T-helper 17 cell (primary cell): ENCODE measurements at places on chromosomes 4 and X.

DNA sequence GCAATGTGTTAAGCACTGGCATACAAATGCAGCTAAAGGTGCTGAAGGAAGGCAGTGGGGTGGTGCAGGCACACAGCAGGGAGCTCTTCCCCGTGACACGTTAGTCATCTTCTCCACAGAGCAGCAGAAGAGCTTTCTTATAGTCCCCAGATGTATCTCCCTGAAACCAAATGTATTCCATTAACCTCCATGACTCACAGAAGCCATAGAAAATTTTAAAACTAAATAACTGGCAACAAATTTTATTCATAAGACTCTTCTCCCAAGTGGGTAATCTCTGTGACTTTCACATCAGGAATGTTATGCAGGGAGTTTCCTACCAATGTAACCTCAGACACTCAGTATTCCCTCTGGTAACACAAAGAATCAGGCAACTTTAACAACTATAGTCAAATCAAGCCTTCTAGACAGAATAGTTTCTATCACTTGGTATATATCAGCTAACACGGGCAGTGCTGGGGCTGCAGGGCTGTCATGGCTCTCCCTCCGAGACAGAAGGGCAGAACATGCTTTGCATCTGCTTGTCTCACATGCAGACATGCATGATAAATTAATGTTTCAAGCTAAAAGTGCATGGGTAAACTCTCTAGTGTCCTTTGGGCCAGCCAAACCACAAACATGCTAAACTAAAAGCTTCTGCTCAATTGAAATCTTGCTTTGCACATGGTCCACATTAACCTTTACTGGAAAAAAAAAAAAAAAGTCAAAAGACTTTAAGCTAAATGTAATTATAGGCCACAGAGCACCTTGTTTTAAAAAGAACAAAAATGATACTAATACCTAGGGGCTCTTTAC lies 28.2 kb downstream of the ANXA5 start:
- DNase-seq: no peak

DNA sequence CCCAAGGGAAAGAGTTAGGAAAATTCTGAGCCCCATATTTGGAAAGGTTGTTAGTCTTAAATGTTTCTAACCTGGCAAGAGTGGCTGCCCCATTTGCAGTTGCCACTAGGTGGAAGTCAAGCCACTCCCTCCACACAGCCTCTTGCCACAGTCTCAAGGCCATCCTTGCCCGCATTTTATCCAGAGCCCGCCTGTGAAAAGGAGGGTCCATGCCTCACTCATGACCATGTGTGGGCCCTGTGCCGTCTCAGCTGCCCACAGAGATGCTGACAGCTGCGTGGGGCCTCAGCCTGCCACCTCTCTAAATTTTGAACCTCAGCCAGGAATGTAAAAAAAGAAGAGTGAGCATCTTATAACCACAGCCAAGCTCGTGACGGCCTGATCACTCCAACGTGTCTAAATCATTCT lies 201.5 kb upstream of the FAM241A start:
- no peak for DNase-seq

GRCh38 chrX:74423289-74423998 lies 2.2 kb downstream of the SLC16A2 start:
- DNase-seq: no peak

- no peak for DNase-seq
Observed at GRCh38 chr4:90425893-90426292, 298.7 kb downstream of the CCSER1 start.

GRCh38 chrX:42976746-42977366 lies 198.9 kb upstream of the PPP1R2C start:
- no peak for DNase-seq

DNA sequence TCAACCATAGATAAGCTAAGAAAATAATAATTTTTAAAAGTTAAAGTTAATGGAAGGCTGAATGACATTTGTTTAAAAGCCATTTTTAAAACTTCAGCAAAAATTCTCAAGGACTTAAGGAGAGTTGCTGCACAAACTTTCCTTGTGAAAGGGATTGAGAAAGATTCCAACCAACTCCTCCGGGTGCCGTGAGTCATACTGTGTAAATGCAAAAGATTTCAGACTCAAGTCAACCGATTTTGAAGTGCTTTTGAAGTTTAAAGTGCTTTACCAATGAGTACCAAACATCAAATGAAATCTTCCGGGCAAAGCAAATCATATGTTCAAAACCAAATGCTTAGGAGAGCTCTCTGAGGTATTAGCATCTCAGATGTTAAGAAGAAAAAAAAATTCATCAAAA lies 31.4 kb downstream of the VCX2 start:
- DNase-seq: no peak

DNA sequence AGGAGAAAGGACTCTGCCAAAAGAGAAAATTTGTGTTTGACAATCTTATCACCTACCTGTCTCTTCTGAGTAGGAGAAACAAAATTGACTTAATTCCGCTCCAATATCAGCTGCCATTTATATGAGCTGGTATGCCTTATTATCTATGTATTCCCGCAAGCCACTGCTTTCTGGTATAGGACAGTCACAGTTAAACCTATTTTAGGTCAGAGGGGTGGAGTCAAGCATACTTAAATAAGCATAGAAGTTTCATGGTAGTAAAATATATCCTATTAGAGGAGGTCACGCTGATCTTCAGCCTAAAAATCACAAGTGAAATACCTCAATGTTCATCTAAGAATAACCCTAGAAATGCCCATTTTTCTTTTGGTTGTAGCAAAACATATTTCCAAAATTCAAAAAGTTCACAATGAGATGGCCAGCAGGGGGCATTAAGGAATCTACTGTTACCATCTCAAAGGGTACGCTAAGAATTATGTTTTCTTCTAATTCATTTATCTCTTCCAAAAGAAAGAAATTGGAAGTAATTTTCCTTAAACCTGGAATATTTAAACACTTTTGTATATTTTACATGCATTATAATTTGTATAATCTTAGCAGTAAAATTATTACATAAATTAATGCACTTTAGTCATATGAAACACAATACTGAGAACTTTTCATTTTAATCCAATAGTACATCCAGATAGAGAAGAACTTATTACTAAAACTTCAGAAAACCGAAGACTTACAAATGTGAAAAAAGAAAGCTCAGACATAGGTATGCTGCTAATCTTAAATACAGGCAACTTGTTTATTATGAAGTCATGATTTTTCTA lies 10.5 kb downstream of the PPAT start:
- peak; percentile 13 for DNase-seq

GRCh38 chr4:83128240-83128929 lies 13.9 kb upstream of the PLAC8 start:
- no peak for DNase-seq

- no peak for DNase-seq
Observed at GRCh38 chrX:124910611-124911010, 409.1 kb upstream of the TEX13C start.

DNA sequence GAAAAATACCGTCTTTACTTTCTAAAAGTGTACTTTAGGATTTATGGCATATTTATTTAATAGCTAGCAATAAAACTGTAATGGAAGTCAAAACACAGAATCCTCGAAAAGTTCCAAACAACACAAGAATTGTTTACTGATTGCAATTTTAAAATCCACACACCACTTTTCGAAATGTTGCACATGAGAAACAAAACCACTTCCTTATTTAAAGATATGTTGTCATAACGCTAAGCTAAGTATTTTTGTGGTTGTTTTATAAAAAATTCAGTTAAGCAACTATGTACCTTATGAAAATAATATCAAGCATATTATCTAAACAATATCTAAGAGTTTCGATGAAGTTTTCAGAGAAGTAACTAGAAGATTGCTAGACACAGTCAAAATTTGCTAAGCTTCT lies 344 bp downstream of the TMPRSS11D start:
- no peak for DNase-seq

DNA sequence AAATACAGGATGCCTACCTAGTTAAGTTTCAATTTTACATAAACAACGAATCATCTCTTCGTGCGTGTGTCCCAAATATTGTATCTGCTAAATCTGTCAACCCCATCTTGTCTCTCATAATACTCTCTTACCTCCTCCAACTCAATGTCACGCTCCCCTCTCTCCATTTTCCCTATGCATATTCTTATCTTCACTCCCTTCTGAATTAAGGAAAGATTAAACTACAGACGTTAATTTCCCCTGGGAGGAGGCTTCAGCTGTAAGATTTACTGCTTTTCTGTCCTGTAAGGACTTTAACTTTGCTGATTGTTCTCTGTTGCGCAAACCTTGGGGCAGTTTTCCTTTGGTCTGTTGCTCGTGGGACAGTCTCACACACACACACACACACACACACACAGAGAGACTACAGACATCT lies 455 bp upstream of the ABCB7 start:
- DNase-seq: no peak

GRCh38 chrX:115360220-115360781 lies 70.8 kb downstream of the LUZP4 start:
- DNase-seq: no peak

- no peak for DNase-seq
Observed at GRCh38 chrX:25851141-25851540, 287.0 kb upstream of the MAGEB18 start.

DNA sequence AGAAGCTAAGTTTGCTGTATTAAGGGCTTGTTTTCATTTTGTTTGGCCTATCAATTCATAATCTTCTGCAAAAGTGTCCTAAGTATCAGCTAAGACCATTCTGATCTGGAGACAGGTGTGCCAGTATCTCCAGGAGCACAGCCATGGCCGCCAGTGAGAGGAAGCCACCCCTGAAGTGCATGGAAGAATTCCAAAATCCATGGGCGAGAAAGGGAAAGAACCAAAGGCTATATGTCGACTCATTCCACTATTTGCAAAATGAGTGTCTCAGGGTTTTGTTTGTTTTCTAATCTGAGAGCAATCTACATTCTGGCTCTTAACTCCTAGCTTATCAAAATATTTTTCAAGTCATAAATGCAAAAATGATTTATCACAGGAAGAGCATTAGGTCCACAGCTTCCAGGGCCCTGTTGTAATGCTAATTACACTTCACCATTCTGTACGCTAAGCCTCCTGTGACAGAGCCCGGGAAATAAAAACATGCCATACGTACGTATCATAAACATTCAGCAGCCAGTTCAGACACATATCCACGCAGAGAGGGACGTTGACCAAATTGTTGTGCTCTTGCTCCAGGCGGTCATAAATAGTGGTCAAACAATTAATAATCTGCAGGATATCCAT lies 137.3 kb upstream of the FTHL17 start:
- no peak for DNase-seq

DNA sequence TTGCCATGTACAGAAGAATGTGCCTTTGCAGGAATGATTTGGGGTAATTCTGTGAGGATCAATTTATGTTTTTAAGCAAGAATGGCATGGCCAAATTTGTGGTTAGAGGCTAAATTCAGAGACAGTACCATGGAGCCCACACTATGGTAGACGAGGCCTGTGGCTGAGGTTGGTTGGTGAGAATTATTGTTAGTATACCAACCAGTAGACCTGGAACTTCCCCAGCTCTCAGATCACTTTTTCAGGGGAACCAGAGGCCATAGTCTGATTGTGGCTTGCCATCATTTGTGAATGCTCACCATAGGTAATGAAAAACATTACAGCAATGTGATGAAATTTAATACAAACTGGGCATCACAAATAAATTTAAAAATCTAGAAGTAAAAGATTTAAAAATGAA lies 56.3 kb downstream of the SHISA3 start:
- no peak for DNase-seq

DNA sequence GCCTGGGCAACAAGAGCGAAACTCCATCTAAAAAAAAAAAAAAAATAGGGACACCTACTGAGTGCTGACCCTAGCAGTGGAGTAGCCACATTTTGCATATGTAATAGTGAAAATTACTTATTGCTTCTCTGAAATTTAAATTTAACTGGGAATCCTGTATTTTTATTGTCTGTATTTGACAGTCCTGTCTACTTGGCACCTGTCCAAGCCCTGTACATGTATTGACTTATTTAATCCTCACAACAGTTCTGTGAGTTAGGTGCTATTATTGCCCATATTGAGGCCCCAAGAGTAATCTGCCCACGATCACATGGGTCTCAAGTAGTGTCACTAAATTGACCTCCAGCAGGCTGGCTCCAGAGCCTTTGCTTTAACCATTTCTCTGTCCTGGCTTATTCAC lies 81.6 kb downstream of the WDR19 start:
- DNase-seq: no peak

DNA sequence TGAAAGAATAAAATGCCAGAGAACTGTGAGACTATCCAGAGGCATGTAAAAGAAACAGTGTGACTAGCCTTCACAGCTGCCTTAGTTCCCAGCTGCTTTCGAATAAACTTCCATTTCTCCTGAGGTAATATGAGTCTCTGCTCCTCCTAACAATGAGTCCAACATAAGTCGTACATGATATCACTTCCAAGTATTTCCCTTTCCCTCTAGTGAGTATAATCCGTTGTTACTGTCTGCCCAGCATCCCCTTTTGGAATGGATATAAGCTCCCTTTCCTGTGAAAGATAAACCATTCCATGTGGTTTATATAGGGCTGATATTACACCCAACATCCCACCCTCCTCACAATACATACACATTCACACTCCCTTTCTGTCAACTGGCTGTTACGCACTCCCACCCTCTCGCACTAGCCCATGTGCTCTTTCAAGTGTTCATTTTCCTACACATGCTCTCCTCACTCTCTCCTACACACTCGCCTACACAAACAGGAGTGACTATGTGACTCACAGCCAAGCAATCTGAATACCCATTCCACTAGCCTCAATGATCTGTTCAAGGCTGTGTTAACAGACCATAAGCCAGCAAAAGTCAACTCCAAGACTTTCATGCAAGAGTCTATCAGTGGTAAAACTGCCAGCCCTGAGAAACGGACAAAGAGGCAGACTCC lies 5.0 kb downstream of the NAF1 start:
- no peak for DNase-seq

- no peak for DNase-seq
Observed at GRCh38 chr4:32560306-32560705, 1840.1 kb downstream of the PCDH7 start.

DNA sequence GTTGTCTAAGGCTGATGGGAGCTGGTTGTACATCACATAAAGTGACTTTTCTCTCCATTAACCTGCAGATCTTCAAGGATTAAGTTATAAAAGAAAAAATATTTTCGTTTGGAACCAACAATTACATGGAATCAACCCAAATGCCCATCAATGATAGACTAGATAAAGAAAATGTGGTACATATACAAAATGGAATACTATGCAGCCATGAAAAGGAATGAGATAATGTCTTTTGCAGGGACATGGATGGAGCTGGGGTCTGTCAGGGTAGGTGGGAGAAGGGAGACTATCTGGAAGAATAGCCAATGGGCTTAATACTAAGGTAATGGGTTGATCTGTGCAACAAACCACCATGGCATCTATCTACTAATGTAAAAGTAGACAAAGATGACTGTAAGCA lies 313.2 kb downstream of the FSTL5 start:
- DNase-seq: no peak

DNA sequence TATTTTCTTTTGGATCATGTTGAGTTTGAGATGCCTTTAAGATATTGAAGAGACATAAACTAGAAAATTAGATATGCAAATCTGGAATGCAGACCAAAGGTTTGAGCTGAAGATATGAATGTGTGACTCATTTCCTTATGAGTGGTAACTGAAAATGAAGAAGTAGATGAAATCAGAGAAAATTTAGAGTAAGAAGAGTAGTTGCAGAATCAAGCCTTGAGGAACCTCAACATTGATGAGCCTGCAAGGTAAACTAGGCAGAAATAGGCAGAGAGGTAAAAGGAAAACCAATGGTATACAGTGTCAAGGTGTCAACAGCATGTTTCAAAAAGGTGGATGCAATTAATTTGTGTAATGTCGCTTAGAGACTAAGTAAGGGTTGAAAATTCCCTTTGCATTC lies 142.8 kb downstream of the MOSPD2 start:
- no peak for DNase-seq
